ENCODE measurements at places on chromosomes 11 and 22. TPM values are rescaled to one million over a fixed set of nuclear protein-coding genes. Genes with fewer than 3 reads are reported as not detected.

- DNase-seq, result no peak
- no peaks in the 10 kb centered on the region for H3K36me3 ChIP-seq
- H3K27me3 ChIP-seq, result no peaks in the 10 kb centered on the region
- H3K4me1 ChIP-seq, result no peaks in the 10 kb centered on the region
- no peak overlapping the region for H3K4me3 ChIP-seq
These were observed 23.4 kb upstream of the HTR3A start for GRCh38 chr11:113951537-113951936.

GRCh38 chr11:86749376-86749775 lies 51.0 kb upstream of the PRSS23 start:
- H3K4me1 ChIP-seq, result peaks cover 45% of the 10 kb centered on the region
- no peak overlapping the region for H3K27ac ChIP-seq
- no peak overlapping the region for H3K4me3 ChIP-seq
- H3K36me3 ChIP-seq, result no peaks in the 10 kb centered on the region
- no peak for DNase-seq

- peaks cover 5% of the 10 kb centered on the region for H3K27me3 ChIP-seq
- DNase-seq, result no peak
- no peaks in the 10 kb centered on the region for H3K4me1 ChIP-seq
These were observed 11.0 kb downstream of the IL17REL start for GRCh38 chr22:50001388-50002231.

The FGF19 gene
- 10.3 TPM for total RNA-seq

The NCF4 gene
- total RNA-seq, result not detected

The CD3D gene
- total RNA-seq, result not detected
